ENCODE measurements at places on chromosomes 3 and 15.

DNA sequence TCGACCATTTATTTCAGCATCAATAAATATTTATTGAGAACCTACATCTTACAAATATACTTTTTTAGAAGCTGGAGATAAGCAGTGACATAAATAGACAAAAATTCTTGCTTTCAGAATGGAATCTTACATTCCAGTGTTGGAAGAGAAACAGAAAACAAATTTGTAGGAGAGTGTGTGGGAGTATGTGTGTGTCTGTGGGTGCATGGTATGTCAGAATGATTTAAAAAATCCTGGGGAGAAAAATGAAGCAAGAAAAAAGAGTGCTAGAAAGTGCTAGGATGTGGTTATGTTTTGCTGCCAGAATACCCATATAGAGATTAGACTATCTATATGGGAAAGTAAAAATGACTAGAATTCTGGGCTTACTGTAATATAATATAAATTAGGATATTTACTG, 561.7 kb upstream of the SGO1 start:
- no peak for DNase-seq

GRCh38 chr3:48507256-48508061, 3.5 kb upstream of the SHISA5 start:
- DNase-seq = peak; percentile 31

DNA sequence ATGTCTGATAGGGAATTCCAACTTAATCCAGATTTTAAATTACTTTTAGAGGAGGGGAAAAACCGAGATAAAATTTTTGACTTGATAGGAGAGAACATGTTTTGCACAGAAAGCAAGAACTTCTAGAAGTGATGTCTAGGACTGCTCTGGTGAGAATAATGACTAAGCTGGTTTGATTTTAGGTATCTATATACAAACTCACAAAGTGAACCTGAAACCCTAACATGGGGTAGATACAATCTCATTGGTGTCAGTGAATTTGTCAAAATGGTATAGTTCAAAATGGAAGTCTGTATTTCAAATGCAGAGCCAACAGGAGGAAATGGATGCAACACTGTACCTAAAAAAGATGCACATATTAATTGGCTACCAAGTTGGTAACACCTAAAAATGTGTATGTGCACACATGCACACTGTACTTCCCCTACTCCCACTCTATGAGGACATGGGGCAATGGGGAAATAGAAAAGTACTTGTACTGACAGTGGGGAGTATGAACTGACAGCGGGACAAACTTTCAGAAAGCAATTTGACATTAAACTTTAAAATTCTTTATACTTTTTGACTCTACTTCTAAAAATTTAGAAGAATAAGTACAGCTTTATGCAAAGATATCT, 53.0 kb downstream of the NR1I2 start:
- no peak for DNase-seq

GRCh38 chr3:81663114-81663513, 98.3 kb downstream of the GBE1 start:
- DNase-seq = no peak

GRCh38 chr3:120092474-120092873, 1.8 kb downstream of the GSK3B start:
- DNase-seq = no peak

DNA sequence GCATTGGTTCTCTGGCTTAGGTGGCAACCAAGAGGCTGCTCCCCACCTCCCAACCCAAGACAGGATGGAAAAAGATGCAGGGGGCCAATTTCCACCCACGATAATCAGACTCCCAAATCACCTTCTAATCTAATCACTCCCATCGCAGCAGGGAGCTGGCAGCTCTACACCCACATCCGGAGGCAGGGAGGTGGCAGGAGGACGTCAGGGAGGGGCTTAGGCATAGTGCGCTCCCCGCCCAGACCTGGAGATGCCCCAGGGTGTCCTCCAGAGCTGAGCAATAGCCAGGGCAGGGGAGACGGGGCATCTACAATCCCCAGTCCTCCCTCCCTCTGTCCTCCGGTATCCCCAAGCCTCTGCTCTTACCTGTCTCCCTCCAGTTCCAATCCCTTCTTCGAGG, 70.5 kb upstream of the SEC13 start:
- no peak for DNase-seq

DNA sequence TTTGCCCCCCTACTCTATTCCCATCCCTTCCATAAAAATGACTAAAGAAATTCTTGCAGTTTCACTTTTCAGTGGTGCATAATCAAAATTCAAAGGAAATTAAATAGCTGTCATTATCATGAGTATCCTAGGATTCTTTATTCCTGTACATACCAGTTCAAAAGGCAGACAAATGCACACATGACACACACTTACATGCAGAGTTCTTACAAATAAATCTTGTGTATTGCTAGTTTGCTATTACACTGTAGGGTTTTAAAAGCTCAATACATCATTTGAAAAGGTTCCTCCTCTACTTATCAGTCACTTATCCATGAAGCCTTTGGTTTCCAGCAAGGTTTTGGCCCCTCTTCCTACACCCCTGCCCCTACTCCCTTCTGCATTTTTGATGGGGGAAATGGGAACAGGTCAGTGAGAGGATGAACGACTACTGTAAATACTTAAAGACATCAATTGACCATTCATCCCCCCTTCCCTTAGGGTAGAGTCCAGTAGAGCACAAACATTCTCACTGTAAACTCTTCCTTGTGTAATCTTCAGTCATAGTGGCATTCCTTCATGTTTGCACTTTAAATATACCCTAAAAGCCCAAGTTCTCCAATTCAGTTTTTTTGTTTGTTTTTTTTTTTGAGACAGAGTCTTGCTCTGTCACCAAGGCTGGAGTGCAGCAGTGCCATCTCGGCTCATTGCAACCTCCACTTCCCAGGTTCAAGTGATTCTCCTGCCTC, 92.6 kb downstream of the SUCLG2 start:
- no peak for DNase-seq

DNA sequence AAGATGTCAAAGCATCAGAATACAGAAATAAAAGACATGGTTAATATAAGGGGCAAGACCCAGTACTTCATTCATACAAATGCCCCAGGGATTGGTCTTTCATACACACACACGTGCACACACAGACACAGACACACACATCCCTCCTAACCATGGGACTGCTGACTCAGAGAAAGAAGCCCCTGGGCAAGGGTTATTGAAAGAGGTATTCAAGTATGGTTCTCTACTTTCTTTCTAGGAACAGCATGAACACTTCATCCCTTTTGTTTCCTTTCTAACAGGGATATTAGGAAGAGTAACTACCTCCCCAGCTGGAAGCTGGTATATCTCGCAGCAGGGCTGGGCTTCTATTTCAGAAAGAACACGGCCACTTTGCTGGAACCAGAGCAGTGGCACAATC, 33.2 kb upstream of the ZFAND6 start:
- no peak for DNase-seq

GRCh38 chr15:20645956-20646355, 104.4 kb upstream of the GOLGA6L6 start:
- peak; percentile 88 for DNase-seq

- DNase-seq = no peak
Observed at GRCh38 chr3:32340611-32341365, 50.9 kb upstream of the CMTM7 start.

DNA sequence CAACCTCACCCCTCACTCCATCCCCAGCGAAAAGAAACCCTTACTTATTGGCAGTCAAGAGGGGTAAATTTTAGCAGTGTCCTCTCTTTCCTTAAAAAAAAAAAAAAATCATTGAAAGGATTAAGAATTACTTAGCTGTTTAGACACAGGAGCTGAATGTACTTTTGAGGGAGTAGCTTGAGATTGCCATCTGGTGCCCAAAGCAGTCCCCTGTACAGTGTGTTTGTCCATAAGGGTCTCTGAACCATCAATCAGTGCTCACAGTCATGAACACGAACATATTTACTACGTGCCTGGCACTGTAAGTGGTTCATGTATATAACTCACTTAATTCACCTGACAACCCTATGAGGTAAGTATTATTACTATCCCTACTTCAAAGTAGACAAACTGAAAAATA, 463.5 kb downstream of the RAP2B start:
- no peak for DNase-seq
